Thymus (tissue), 14 donors: ENCODE measurements at places on chromosomes 11 and 22. TPM values are rescaled to one million over a fixed set of nuclear protein-coding genes. Genes with fewer than 3 reads are reported as not detected.
A peak's percentile ranks its signal among the peaks of the same experiment; 100 is the strongest.

OR6T1 gene
- not detected for polyA plus RNA-seq

ARHGAP8 gene
- polyA plus RNA-seq: 4.5 TPM

DNA sequence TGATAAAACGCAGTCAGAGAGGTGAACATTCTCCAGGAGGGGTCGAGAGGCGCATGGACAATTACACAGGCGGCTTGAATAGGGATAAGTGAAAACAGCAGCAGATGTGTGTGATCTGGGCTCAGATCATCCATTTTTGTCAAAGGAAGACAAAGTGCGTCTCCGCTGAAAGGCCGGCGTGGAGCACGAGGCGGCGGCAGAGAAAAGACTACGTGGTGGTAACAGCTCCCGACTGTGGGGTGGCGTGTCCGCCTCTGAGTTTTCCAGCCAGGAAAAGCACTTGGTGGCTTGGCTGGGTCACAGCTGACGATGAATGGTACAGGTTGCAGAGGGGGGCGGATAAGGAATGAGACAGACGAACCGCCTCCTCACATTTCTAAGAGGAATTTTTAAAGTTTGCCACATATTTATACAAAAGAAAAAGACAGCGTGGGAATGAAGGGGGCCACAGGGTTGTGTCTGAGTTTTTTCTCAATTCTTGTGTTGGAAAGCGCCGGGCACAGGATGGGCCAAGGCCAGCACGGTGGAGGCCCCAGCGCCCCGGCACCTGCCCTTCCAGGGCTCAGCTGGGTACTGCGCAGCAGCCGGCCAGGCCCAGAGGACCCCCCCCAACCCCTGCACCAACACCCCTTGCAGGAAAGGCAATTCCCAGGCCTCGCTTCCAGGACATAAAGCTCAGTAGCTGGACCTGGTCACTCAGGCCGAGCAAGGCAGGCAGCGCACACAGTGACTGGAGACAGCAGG lies 80.4 kb downstream of the TRMU start:
- DNase-seq: no peak

DNA sequence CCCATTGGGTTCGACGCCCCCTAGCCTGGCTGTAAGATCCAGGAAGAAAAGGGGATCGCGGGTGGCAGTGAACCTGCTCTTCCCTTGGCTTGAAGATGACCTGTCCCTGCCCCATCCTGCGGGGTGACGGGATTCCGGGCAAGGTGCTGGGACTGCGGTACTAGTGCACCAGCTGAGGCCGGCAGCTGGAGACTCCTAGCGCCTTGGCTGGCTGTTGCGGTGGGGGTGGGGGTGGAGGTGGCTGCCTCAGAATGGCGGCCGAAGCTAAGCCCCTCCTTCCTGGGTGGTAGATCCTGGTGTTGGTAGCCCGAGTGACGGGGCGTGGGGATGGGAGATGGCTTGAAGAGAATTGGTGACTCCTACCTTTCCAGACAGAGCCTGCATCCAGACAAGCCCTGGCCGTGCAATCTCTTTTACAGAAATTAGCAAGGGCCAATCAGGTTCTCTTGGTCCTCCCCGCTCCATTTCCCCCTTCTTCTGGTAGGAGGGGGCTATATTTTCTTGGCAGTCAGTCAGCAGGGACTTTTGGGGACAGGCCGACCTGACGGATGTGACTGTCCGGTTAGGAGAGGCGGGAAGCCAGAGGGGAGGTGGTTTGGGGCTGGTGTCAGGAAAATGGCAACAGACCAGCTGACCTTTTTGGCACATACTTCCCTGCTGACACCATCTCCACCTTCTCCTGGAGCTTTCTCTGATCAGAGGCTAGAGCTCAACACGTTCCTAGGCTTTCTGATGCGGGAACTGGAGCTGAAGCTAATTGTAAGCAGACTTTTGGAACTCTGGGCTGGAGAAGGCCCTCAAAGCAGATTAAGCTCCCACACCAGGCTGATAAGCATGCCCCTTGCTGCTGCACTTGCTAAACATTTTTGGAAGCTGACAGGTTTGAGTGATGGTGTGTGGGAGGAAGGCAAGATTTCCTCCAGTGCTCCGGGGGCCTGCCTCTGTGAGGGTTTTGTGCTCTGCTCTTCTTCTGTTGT lies 2.0 kb downstream of the NAV2 start:
- no peak for DNase-seq

MARK2 gene
- polyA plus RNA-seq: 17.5 TPM

ZMAT5 gene
- polyA plus RNA-seq: 21.8 TPM

DNA sequence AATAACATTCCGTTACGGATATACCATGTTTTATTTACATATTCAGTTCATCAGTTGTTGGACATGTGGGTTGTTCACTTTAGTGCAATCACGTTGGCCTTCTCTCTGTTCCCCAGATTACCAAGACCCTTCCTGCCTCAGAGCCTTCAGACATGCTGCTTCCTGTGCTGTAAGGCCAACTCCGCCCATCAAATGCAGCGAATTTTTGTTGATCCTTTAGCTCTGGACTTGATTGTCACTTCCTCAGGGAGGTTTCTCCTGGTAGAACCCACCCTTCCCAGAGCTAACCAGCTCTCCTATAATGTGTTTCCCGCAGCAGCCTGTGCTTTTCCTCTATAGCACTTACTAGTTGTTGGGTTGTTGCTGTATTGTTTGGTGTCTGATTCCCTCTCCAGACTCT lies 39.4 kb downstream of the SWAP70 start:
- DNase-seq: no peak

DNA sequence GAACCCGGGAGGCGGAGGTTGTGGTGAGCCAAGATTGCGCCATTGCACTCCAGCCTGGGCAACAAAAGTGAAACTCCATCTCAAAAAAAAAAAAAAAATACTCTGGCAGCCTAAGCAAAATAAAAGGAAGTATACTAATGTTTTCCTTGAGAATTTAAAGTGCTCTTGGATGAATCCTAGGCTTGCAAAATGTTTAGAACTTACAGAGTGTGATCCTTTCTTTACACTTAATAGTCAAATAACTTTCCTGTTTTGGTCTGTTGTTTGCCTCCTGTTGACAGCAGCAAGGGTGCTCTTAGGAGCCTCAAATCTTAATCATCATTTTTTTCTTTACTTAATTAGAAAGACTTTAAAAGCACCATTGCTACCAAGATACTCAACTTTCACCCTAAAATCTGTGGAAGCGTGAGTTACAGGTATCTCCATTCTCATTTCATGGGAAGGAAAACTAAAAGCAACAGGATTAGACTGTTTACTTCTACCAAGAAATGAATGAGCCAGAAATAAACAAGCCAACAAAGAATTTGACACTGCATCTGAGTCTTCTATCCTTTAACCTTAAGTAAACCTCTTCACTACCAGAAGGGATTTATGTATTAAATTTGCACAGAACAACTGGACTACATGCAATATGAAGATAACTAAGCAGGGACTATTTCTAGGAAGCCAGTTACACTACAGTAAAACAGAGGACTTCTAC lies 38.7 kb upstream of the CRTAM start:
- no peak for DNase-seq

SPCS2 gene
- 187 TPM for polyA plus RNA-seq

DNA sequence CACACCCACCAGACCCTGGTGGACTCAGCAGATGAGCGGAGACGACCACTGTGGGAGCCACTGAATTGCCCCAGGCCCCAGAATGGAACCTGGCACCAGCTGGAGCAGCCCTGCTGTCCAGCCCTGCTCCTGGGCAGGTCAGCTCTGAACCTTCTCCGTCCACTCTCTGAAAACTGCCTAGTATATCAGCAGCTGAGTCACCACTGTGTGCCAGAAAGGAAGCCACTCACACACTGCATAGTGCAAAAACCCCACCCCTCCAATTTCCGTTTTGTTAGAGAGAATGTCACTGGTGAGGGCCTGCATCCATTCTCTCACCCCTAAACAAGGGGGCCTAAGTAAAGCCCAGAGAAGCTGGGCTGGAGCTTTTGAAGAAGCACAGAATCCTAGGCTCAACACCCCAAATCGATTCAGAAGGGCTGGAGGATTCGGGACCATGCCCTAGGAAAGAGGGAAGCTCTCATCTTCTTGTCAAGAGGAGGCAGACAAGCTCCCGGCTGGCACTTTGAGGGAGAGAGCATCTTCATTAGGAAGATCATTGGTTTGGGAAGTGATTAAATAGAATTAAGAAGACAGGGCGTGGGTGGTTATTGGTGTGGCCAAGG lies 44.5 kb downstream of the GALNT18 start:
- no peak for DNase-seq

TNNI2 gene
- 13.4 TPM for polyA plus RNA-seq

ELF5 gene
- 4.5 TPM for polyA plus RNA-seq

OR4A47 gene
- not detected for polyA plus RNA-seq

PATE2 gene
- polyA plus RNA-seq: 0.02 TPM

OR9Q2 gene
- polyA plus RNA-seq: not detected

TRIM3 gene
- polyA plus RNA-seq: 8.3 TPM

DNA sequence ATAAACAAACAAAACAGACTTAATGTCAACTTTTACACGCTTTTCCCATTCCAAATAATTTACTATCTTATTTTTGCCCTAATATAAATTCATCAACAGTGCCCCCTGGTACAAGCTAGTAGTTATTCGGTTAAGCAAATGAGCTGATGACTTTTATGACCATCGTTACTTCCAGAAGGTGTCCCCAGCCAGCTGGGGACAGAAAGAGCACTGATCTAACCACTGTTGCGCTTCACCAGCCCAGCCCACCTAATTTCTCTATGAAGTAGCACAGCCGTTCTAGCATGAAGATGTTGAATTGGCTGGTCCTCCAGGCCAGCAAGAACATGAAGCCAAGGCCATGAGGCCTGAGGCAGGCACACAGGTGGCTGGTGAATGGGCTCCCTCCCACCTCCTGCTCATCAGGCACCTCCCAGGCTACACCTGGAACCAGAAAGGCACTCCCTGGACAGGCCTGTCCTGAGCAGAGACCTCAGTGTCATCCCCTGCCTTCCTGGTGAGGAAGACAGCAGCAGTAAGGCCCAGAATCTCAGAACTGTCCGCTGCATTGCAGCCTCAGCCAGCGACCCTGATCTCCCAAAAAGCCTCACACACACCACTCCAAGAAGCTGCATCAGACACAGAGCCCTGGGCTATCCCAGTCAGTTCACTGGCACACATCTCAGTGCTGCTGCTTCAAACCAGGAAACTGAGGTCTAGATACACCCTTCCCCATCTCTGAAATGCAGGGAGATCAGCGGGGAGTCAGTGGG lies 12.9 kb downstream of the GNB1L start:
- no peak for DNase-seq

MMP12 gene
- polyA plus RNA-seq: 12.5 TPM

DNA sequence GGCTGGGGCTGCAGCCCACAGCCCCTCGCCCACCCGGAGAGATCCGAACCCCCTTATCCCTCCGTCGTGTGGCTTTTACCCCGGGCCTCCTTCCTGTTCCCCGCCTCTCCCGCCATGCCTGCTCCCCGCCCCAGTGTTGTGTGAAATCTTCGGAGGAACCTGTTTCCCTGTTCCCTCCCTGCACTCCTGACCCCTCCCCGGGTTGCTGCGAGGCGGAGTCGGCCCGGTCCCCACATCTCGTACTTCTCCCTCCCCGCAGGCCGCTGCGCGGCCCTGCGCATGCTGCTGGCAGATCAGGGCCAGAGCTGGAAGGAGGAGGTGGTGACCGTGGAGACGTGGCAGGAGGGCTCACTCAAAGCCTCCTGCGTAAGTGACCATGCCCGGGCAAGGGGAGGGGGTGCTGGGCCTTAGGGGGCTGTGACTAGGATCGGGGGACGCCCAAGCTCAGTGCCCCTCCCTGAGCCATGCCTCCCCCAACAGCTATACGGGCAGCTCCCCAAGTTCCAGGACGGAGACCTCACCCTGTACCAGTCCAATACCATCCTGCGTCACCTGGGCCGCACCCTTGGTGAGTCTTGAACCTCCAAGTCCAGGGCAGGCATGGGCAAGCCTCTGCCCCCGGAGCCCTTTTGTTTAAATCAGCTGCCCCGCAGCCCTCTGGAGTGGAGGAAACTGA lies 731 bp downstream of the GSTP1 start:
- DNase-seq: peak; percentile 31

DNA sequence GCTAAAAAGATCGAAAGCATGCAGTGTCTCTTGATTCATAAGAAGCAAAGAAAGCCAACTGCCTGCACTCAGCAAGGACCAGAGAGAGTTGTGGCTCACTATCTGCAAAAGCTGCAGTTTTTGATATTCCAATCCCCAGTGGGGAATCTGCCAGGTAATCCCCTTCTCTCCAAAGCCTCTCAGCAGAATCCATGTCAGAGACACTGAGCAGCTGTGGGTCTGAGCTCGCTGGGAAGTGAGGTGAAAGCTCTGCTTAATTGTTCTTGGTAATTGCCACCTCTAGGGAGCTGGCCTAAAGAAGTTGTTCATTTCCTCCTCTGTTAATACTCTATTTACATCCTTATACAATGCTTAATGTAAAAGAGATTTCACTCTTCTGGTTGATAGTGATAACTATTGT lies 261.3 kb upstream of the LRRC4C start:
- DNase-seq: no peak

DNA sequence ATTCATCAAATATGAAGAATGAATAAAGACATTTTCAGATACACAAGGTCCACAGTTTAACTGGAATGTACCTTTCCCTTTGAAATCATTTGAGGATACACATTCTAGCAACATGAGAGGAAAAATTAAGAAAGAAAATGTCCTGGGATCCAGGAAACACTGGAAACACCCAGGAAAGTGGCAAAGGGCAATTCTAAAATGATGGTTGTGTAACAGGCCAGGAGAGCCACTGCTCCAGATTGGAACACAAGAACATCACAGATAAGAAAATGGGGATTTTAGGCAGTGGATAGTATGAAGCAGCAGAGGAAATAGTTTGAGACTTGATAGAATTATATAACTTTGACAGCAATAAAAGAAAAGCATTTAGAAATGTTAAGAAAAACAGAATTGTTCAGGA lies 56.1 kb upstream of the GRIK4 start:
- DNase-seq: no peak

WNT11 gene
- polyA plus RNA-seq: 1.1 TPM

DNA sequence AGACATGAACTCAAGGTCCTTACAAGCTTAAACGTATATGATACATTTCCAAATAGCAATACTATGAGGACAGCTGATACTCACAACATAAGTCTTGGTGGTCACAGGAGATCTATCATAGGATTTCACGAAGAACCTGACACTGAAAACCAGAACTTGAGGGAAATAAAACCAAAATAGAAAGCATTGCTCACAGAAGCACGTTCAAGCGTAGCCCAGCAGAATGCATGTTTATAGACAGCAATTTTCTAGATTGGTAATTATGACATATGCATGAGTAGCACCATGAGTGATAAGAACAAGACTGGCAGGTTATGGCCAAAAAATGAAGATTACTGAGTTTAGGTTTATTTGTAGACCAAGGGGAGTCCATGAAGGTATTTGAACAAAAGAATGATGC lies 243.5 kb downstream of the ETS1 start:
- no peak for DNase-seq

- no peak for DNase-seq
Measured at GRCh38 chr22:44026630-44027511, 2.8 kb downstream of the PARVB start.

DNA sequence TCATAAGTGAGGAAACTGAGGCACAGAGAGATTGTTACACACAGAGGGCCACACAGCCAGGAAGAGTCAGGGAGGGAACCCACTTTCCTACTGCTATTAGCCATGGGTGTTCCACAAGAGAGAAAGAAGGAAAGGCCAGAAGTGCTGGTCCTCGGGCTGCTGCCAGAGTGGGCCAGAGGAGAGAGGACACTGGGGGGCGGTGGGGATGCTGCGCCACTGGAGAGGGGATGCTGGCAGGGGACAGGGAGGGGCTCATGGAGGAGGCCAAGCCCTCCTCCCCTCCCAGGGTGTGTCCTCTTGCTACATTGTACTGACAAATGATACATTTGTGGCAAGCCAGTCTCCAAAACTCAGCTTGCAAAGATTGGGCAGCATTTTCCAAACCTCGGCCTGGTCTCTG lies 9.9 kb downstream of the IL10RA start:
- no peak for DNase-seq
